ENCODE measurements at places on chromosomes 1 and 21. TPM values are rescaled to one million over a fixed set of nuclear protein-coding genes. Genes with fewer than 3 reads are reported as not detected.

CYP4Z1 gene
- total RNA-seq: 1.1 TPM

SHISAL2A gene
- 0.30 TPM for total RNA-seq

YBX1 gene
- total RNA-seq: 455 TPM

RUNX3 gene
- 0.11 TPM for total RNA-seq

HPDL gene
- 1.8 TPM for total RNA-seq

UMODL1 gene
- not detected for total RNA-seq

PODN gene
- 10.7 TPM for total RNA-seq

PRAMEF6 gene
- total RNA-seq: not detected

CRYAA gene
- total RNA-seq: not detected

HRNR gene
- total RNA-seq: not detected

GRCh38 chr1:3111348-3112021 is 42.5 kb downstream of the PRDM16 start:
- no peak overlapping the region for H3K4me3 ChIP-seq
- H3K27me3 ChIP-seq: peaks cover 4% of the 10 kb centered on the region
- peaks cover 65% of the 10 kb centered on the region for H3K4me1 ChIP-seq
- DNase-seq: no peak

GRCh38 chr1:198201956-198202784 is 45.4 kb downstream of the NEK7 start:
- H3K27ac ChIP-seq: peak overlapping the region; percentile 13
- DNase-seq: no peak
- no peaks in the 10 kb centered on the region for H3K27me3 ChIP-seq
- no peaks in the 10 kb centered on the region for H3K36me3 ChIP-seq
- no peak overlapping the region for H3K4me3 ChIP-seq
- H3K4me1 ChIP-seq: peaks cover 20% of the 10 kb centered on the region

DNA sequence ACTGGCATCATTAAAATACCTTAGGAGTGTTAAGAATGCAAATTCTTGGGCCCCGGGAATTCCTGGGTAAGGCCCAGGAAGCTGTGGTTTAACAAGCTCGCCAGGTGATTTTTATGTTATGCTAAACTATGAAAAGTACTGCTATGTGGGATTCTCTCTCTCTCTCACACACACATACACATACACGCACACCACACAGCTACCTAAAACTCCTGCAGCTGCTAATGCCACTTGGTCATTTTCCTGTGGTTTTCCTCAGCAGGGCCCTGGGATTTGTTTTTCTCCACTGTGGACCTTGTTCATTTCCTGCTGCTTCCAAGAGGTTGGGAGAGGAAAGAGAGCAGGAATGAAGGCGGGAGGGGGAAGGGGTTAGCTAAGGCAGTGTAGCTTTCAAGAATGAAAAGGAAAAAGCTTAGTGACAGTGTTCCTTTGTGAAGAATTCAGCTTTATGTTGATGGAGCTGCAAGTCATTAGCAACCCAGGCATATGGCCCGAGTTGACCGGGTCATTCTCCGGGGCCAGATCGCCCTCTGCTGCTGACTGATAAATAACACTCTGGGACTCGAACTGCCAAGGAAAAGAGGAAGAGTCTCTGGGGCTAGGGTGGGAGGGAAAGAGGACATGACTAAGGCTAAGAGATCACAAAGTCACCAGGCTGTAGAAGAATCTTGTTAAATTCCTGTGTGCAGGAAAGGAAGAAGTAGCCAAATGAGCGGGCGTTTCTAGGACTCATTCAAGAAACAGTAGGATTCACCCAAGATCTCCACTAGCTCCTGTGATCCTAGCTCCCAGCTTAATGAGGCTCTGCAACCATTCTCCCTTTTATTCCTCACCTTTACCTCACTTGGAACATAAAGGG is 30.5 kb upstream of the LRIG2 start:
- H3K36me3 ChIP-seq: no peaks in the 10 kb centered on the region
- peaks cover 18% of the 10 kb centered on the region for H3K4me1 ChIP-seq
- peak; percentile 43 for DNase-seq
- H3K27ac ChIP-seq: peak overlapping the region; percentile 67
- no peak overlapping the region for H3K4me3 ChIP-seq

DNA sequence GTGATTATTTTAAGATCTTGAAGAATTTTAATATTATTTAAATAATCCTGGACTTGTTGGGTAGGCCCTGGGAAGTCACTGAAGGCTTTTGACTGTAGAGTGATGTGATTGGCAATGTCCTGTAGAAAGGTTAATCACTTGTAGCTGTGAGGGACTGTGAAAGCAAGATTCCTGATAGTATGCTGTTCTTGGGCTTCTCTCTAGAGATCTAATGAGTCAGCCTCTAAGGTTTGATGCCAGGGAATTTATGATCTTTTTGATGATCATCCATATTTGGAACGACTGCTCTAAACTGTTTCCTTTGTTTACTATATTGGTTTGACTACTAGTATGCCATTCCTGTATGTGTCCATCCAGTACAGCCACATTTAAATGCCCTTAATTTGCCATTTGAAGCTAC is 56.5 kb downstream of the CAMSAP2 start:
- H3K27me3 ChIP-seq: no peaks in the 10 kb centered on the region
- H3K4me1 ChIP-seq: no peaks in the 10 kb centered on the region
- no peak for DNase-seq
- no peak overlapping the region for H3K4me3 ChIP-seq
- H3K36me3 ChIP-seq: no peaks in the 10 kb centered on the region
- no peak overlapping the region for H3K27ac ChIP-seq

- DNase-seq: no peak
- peaks cover 9% of the 10 kb centered on the region for H3K4me1 ChIP-seq
- no peak overlapping the region for H3K4me3 ChIP-seq
Measured at GRCh38 chr1:183832459-183832858, 27.5 kb downstream of the RGL1 start.

DNA sequence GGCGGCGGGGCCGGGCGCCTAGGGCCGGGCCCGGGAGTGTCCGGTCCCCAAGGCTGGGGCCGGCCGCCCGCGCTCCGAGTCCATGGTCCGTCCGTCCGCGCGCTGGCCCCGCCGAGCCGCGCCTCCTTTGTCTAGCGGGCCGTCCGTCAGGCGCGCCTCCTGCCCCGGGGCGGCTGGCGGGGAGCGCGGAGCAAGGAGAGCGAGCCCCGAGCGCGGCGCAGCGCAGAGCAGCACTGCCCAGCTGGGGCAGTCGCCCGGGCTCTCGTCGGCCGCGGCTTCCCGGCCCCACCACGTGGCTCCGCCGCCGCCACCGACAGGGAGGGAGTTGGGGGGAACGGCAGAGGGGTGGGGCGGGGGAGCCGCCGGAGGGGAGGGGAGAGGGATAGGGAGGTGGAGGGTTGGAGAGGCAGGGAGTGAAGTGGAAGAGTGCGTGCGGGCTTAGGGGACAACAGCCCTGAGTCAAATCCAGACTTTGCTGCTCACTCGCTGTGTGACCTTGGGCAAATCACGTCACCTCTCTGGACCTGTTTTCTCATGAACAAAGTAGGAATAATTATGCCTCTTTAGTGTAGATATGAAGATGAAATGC is at the start of gene NKAIN1:
TSS of gene NKAIN1 (minus strand) at position 235 of the 589 bp plus-strand sequence. CDS start 340 bp downstream, outside the sequence.
- H3K4me3 ChIP-seq: peak within 1 kb of the TSS; percentile 43
- peaks cover 17% of the 10 kb centered on the region for H3K27me3 ChIP-seq
- H3K4me1 ChIP-seq: peaks cover 25% of the 10 kb centered on the region
- H3K36me3 ChIP-seq: no peaks in the 10 kb centered on the region
- no peak for DNase-seq

DNA sequence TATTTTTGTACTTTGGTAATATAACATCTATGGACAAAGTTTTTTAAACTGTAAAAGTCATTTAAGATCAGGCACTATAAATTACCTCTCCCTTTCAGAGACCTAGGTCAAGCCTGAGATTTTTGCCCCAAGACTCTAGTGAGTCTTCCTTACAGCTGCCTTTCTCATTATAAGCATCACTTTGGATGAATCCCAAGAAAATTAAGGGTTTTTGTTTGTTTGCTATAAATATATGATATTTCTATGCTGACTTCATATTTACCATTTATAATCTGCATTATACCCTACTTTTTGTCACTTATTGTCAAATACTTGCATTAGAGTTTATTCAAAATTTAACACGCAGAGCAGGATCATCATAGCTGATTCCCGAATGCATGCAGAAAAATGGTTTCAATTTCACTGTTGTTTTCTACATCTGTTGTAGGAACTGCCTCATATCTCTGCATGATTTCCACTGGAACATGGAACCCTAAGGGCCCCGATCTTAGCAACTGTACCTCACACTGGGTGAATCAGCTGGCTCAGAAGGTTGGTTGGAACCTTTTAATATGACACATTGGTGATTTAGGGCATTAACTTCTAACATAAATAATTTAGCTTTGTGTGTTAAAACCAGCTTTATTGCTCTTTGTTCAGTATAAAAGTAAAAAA is 150.0 kb downstream of the ADGRL2 start:
- no peaks in the 10 kb centered on the region for H3K36me3 ChIP-seq
- H3K27me3 ChIP-seq: no peaks in the 10 kb centered on the region
- no peak for DNase-seq
- no peak overlapping the region for H3K27ac ChIP-seq

DNA sequence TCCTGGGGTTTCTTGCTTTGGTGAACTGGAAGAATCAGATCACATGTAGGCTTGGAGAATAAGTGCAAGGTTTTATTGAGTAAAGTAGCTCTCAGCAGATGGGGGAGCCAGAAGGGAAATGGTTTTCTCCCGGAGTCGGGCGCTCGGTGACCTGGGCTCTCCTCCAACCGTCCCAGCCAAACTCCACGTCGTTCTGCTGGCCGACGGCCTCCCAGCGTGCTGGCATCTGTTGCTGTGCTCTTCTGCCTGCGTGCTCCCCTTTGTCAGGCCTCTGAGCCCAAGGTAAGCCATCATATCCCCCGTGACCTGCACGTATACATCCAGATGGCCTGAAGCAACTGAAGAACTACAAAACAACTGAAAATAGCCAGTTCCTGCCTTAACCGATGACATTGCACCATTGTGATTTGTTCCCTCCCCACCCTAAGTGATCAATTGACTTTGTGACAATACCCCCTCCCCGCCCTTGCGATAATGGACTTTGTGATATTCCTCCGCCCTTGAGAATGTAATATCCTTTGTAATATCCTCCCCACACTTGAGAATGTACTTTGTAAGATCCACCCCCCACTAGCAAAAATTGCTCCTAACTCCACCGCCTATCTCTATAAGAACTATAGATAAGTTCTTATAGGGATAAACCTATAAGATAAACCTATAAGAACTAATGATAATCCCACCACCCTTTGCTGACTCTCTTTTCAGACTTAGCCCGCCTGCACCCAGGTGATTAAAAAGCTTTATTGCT is 88.3 kb downstream of the SMYD3 start:
- H3K4me1 ChIP-seq: no peaks in the 10 kb centered on the region
- H3K36me3 ChIP-seq: no peaks in the 10 kb centered on the region
- no peak for DNase-seq
- no peak overlapping the region for H3K27ac ChIP-seq
- H3K4me3 ChIP-seq: no peak overlapping the region

DNA sequence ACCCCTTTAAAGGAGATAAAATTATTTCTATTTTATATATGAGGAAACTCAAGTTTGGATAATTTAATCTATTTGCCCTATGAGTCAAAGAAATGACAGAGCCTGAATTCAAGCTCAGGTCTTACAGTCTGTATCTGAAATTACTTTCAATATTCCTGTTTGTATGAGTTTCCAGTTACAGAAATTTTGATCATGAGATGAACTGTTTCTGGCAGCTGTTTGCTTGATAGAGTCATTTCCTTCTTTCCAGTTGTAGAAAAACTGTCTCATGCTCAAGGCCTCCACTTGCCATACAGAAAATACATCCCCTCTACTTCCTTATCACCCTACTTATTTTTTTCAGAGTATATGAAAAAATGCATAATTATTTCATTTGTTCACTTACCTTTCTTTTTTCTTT is 87.6 kb downstream of the PTPRC start:
- no peaks in the 10 kb centered on the region for H3K36me3 ChIP-seq
- no peaks in the 10 kb centered on the region for H3K4me1 ChIP-seq
- H3K27me3 ChIP-seq: no peaks in the 10 kb centered on the region
- DNase-seq: no peak
- no peak overlapping the region for H3K27ac ChIP-seq
- H3K4me3 ChIP-seq: no peak overlapping the region

DNA sequence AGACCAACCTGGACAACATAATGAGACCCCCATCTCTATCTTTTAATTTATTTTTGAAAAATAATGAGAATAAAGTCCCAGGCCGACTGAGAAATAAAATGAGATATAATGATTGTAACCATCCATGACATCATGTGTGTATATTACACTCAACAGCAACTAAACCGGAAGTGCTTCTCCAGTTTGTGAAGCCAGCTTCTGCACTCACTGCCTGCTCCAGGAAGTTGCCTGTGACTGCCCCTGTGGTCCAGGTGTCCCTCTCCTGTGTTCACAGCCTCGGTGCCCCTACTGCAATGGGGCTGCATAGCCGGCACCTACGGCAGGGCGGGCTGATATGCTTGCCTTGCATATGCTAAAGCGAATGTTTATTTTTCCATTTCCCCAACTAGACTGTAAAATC is 68.3 kb downstream of the SSBP3 start:
- H3K36me3 ChIP-seq: peaks cover 4% of the 10 kb centered on the region
- H3K27ac ChIP-seq: no peak overlapping the region
- no peak for DNase-seq

DNA sequence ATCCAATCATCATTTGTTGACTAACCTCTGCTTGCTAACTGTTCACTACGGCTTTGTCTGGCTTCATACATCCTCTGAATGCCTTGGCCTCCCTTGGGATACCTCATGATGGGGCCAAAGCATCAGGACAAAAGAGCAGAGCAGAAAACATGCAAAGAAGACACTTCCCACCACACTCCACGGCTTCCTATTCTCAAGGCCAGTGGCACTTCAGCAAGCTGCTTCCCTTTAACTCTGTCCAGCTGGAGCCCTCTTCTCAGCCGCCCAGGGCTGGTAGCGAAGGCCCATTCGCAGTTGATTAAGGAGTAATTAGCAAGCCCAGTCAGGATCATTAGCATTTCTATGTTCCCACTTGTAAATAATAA is 224.3 kb upstream of the FGGY start:
- no peak for DNase-seq
- H3K27ac ChIP-seq: no peak overlapping the region
- H3K4me1 ChIP-seq: peaks cover 3% of the 10 kb centered on the region
- H3K4me3 ChIP-seq: no peak overlapping the region
- H3K36me3 ChIP-seq: no peaks in the 10 kb centered on the region

- DNase-seq: no peak
- no peaks in the 10 kb centered on the region for H3K27me3 ChIP-seq
- no peak overlapping the region for H3K4me3 ChIP-seq
Measured at GRCh38 chr1:171798765-171799164, 17.3 kb downstream of the METTL13 start.

DNA sequence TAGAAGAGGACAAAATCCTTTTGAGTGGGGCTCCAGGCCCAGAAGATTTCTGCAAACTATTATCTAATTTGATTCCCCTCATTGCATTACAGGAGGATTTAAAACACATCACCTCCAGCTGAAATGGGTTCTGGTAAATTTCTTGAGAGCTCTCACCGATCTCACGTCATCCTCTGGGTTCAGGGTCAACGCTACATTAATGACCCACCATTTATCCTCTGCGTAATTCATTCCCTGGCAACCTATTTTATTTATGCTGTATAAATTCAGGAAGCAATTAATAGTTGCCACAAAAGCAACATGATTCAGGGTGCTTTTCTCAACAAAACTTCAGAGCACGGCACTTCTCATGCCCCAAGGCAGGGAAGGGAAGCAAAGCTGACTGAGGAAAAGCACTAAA is 38.9 kb downstream of the LMX1A start:
- DNase-seq: no peak
- peaks cover 3% of the 10 kb centered on the region for H3K27me3 ChIP-seq
- no peak overlapping the region for H3K4me3 ChIP-seq
- no peaks in the 10 kb centered on the region for H3K4me1 ChIP-seq

GRCh38 chr1:23719162-23719820 is 24.0 kb upstream of the ELOA start:
- no peaks in the 10 kb centered on the region for H3K4me1 ChIP-seq
- peaks cover 2% of the 10 kb centered on the region for H3K36me3 ChIP-seq
- no peaks in the 10 kb centered on the region for H3K27me3 ChIP-seq
- H3K27ac ChIP-seq: no peak overlapping the region
